ENCODE measurements at places on chromosomes 6 and 20. TPM values are rescaled to one million over a fixed set of nuclear protein-coding genes. Genes with fewer than 3 reads are reported as not detected.
A peak's percentile ranks its signal among the peaks of the same experiment; 100 is the strongest.

Gene DNAH8
- 2.1 TPM for polyA plus RNA-seq

Gene TGM3
- 0.25 TPM for polyA plus RNA-seq

Gene MCHR2
- polyA plus RNA-seq = not detected

Gene TINAG
- polyA plus RNA-seq = not detected

DNA sequence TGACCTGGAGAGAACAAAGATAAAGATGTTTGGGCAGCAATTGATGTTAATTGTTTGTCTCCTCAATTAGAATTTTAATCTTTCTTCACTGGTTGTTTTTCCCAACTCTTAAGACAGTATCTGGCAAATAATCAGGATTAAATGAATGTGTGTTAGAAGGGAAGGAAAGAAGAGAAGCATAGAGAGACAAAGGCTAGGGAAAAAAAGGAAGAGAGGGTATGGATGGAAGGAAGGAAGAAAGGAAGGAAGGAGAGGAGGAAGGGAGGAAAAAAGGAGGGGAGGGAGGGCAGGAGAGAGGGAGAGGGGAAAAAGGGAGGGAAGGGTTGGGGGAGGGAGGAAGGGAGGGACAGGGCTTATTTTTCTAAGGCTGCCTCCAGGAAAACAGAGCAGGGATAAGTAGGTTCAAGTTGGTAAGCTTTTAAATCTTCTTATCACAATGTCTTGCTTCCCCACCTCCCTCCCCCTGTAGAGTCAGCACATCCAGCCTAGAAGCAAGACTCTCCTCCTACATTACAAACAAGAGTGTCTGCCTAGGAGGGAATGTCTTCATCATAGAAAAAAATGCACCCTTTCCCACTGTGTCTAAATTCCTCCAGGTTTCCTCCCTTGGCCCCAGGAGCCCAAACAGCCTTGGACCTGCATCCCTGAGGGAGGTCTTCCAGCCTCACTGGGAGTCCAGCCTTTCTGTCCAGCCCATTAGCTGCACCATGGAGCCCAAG is 447.8 kb upstream of the JARID2 start:
- DNase-seq = no peak

DNA sequence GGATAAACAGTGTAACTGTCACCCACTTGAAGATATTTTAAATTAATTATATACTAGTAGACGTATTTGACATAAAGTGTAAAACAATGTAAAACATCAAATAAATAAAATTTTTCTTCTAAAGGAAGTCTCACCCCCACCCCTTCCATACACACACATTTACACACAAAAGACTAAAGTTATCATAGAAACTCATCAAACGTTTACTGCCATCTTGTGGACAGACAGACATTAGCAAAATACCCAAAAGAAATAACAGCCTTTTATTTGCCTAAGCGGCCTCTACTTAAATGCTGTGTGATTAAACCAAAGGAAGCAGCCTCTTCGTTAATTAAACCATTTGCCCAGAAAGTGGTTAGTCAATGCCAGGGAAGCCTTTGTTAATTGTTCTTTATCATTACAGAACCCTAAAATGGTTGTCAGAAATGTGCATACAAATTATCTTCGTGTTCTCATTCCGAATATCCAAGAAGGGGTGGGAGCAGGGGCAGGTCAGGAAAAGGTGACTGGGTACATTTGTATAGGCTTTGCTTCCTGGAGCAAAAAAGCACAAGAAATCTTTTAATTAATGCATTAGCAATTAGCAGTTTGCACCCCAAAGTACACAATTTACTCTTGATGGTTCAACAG is 176.2 kb upstream of the SASH1 start:
- DNase-seq = peak; percentile 39

DNA sequence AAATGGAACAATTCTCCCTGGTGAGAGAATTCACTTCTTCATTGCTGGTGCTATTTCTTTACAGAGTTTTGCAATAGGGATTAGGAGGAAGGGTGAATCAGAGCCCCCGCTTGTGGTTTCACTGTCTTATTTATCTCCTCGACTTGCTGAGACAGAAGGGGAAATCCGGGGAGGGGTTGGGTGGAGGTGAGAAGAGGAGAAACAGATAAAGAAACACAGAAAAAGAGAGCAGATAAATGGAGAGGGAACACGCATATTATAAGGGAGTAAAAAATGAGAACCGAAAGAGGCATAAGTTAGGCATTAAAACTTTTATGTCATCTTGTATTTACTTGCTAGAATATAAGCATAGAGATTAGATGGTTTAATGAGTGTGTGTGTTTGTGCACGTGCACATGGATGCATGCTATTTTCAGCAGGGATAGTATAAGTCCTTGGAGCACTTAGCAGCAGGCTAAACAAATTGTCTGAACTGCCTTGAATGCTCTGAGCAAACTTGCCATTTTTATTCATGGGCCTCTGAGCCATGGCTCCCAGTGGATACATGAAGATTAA is 105.0 kb downstream of the OLIG3 start:
- no peak for DNase-seq

DNA sequence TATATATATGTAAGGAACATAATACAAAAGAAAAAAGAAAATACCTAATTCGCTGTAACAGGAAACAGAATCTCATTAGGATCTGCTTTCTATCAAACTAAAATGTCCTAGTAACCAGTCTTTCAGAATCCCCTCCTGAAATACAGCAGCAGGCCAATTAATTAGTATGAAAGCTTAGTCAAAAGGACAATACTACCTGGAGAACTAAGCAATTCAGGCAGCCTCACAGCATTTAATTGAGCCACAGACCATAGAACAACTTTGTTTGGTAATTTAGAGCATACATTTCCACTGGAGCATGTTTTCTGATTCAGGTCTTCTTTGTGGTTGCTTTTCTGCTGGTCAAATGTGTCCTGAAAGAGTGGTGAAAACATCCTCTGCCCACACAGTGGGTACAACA is 516.0 kb downstream of the LMBRD1 start:
- no peak for DNase-seq

GRCh38 chr6:14312587-14312986 is 195.0 kb downstream of the CD83 start:
- DNase-seq = no peak

DNA sequence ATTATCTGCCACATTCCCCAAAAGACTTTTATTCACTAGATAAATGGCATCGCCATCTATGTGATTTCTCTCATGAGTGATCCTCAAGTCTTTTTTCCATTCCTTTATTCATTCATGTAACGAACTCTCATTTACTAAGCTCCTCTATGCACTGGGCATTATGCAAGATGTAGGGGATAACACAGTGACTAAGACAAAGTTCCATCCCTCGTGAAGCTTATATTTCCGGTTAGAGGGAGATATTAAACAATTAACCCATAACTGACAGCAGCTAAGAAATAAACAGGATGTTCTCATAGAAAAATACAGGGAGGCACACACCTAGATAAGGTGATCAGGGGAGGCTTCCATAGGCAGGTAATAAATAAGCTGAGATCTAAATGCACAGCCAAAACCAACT is 17.2 kb upstream of the PREX1 start:
- DNase-seq = no peak

DNA sequence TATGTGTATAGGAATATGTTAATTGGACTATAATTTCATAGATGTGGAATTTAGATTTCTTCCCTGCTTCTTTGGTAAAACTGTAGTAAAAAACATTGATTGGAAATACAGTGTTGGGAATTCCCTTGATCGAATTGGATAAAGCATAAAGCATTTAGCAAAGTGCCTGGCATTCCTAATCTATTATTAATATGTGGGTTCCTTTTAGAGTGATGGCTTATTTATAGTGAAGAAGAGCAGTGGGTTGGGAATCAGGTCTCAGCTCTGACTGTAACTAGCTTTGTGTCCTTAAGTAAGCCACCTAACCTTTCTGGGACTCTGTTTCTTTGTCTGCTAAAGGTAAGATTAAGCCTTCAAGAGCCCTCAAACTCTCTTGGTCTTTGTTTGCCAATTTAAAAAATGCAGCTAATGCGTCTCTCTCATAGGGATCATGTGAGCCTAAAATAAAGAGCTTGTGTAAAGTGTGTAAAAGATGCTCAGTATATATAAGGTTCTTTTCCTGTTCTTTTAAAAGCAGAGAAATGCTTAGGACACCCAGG is 53.3 kb downstream of the KCNS1 start:
- DNase-seq = no peak

- DNase-seq = no peak
Measured at GRCh38 chr6:14664112-14664601, 546.6 kb downstream of the CD83 start.

DNA sequence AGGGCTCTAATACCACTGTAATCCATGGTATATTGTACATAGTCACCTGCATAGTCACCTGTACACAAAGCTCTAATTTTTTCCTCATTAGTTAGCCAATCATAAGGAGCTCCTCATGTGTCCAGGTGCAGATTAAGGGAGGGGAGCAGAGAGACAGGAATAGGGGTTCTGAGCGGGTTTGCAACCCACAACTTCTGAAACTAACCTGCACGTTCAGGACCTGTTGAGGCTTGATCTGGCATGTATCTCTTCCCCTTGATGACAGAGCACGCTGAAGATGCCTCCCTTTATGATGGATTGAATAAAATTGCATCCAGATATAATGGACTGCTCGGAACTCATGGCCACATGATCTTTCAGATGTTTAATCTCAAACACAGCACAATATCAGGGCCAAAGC is 179.4 kb upstream of the PRND start:
- DNase-seq = no peak

GRCh38 chr20:43456809-43457639 is 672 bp upstream of the SRSF6 start:
- DNase-seq = peak; percentile 95

DNA sequence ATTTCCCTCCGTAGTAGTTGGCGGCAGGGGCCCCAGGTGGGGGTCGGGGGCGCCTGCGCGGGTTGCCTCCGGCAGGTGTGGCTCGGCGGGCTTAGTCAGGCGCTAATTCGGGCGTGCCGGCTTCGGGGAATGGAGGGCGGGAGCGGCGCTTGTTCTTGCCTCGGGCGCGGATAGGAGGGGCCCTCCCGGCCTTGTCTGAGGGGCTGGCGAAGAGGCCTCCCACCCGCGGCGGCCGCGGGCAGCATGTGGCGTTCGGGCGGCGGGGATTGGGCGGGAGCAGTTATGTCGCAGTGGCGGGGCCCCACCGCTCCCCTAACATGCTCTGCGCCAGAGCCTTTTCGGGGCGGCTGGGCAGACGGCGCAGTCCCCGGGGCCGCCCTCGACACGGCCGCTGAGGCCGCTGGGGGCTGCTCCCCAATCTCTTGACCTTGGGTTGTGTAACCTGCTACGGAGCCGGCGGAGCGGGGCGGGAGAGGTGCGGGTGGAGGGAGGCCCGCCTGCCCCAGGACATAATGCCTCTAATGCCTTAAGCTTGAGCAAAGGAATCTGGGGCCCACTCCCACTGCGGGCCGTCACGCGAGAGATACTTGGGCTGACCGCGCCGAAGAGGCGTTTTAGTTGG is 1.1 kb downstream of the AMD1 start:
- no peak for DNase-seq

GRCh38 chr20:46199198-46199597 is 81.1 kb downstream of the CD40 start:
- no peak for DNase-seq
